Stromal cell of bone marrow (primary cell): ENCODE measurements at places on chromosomes 16 and 17.

GRCh38 chr17:28760601-28761562 is 17.1 kb downstream of the TRAF4 start:
- DNase-seq = no peak

DNA sequence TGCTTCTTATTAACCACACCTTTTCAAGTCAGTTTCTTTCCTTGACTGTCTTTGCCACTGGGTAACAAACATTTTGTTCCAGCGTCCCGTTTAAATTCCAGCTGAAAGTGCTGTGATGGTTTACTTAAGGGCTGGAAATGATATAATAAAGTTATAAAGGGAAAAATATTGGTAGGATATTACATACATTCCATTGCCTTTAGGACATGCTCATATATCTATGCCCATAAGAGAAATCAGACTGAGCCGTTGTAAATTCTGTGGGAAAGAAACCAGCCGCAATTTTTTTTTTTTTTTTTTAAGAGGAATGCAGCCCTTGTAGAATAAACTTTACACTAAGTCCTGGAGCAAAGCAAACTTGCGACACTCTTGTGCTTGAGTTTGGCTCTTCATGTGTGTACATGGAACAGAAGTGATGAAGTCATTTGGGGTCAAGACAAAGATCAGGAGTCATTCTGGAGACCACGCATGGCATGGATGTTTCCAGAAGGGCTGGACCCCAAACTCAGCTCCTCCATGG is 210.9 kb downstream of the XYLT1 start:
- no peak for DNase-seq

- DNase-seq = no peak
Observed at GRCh38 chr16:57335366-57335765, 23.2 kb upstream of the CCL22 start.

DNA sequence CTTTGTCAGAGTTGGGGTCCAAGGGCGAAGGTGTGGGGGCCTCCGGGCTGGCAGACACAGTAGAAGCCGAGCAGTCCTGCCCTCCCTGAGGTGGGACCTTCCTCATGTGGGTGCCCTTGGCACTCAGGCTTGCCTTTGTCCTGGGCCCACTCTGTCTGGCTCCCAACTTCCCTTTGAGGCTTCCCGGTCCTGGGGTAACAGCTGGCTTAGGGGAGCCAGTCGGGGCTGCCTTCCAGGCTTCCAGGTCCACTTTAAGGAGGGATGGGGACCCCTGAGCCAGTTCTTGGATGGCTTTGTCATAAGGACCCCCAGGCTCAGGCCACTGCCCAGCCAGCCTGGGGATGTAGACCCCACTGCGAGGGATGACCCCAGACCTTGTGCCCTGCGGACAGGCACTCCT is 7.8 kb downstream of the GAS2L2 start:
- DNase-seq = no peak

GRCh38 chr16:89600427-89600826 is 13.0 kb upstream of the DPEP1 start:
- DNase-seq = no peak

DNA sequence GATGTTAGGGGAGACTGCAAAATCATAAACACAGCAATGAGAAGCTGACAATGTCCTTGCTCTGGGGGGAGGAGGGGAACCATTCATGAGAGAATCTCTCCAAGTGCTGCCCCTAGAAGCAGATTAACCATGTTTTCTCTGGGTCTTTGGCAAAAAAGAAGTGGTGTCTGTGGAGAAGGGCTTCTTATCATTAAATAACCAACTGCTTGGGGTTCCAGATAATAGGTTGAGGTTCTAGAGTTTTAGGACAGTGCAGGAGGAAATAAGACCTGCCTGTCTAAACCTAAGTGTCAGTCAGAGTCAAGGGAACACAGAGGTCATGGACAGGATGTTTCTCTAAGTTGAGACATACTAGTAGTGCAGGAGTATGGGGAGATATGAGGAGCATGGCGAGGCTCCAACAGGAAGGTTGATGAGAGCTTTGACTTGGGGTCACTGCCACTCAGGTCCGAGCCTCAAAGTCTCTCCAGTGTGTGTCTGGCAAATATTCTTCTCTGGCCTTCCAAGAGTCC is 5.1 kb upstream of the ANKS4B start:
- no peak for DNase-seq

- no peak for DNase-seq
Observed at GRCh38 chr16:10608687-10609401, 28.4 kb upstream of the EMP2 start.

- DNase-seq = no peak
Observed at GRCh38 chr17:76588182-76588581, 2.5 kb upstream of the ST6GALNAC2 start.

DNA sequence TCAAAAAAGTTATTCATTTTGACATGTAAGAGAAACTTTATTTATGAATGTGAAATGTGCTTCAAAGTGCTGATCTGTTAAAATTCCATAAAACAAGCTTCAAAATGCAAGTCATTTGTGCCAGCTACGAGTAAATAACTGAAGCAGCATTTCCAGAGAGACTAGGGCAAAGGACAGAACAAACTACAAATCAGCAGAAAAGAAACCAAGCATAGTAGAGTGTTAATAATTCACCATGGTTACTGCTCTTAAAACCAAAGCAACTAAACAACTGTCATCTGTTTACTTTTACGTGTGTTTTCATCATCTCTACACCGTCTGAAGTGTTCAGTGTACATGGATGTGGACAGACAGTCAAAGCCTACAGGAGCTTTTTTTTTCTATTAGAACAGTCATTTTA is 1.6 kb upstream of the ASPA start:
- DNase-seq = peak; percentile 6

- no peak for DNase-seq
Observed at GRCh38 chr17:11730747-11731146, 132.5 kb downstream of the DNAH9 start.

DNA sequence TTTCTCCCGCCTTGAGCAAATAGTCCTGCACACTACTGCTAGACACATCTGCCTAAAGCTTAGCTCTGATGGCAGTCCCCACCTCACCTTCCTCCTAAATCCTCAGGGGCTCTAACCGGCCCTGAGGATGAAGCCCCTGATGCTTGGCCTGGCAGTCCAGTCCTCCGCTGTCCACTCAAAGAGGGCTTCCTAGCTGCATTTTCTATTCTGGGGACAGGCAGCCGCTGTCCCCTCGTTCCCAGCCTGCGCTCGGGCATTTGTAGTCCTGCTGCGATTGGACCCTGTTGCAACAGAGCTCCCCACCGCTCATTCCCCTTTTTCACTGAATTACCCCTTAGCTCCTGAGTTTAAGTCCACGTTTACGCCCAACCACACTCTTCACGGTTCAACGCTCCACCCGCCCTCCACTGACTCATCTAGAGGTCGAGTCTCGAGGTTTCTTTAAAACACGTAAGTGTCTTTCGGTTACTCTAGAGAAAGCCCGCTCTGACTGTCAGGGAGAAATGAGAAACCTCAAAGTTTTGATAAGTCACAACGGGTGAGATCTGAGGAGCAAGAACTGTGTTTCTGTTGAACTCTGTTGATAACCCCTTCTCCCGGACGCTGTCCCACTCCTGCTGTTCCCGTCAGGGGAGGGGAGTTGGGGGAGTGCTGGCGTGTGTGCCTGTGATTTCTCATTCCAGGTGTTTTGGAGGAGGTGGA is 4.5 kb downstream of the CCR7 start:
- DNase-seq = peak; percentile 61

- DNase-seq = no peak
Observed at GRCh38 chr17:75115555-75115954, 5.8 kb downstream of the ARMC7 start.

DNA sequence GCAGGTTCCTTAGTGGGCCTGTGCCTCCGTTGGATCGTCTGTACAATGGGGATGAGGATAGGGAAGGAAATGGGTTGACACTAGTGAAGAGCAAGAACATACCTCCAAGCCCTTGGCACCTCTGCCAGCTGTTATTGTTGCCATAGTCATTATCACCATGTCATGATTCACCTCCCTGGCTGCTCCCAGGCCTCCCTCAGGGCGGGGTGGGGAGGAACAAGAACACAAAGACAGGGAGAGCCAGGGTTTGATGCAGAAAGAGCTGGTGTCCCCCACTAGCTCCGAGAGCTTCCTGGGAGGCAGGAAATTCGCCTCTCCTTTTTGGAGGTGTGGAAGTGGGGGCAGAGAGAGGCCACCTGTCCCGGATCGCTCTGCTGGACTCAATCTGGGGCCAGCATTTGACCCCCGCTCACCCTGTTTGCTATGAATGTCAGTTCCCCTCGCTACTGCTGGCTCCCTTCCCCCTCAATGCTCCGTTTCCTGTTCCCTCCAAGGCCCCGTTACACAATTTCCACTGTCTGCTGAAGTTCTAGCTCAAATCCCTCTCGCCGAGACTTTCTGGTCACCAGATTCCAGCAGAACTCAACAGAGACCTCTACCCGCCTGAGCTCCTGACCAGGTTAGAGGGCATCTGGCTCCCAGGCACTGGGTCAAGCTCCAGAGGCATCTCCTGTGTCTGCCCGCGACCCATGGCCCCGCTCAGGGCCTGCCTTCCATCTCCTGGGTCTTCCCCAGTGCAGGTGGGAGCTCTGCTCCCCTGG is 9.1 kb downstream of the TIMP2 start:
- DNase-seq = no peak

GRCh38 chr16:84687715-84688114 is 12.1 kb upstream of the USP10 start:
- peak; percentile 89 for DNase-seq

GRCh38 chr17:71793518-71793917 is 327.3 kb upstream of the SOX9 start:
- DNase-seq = no peak

- DNase-seq = no peak
Observed at GRCh38 chr17:28327709-28328108, 7.6 kb downstream of the IFT20 start.

DNA sequence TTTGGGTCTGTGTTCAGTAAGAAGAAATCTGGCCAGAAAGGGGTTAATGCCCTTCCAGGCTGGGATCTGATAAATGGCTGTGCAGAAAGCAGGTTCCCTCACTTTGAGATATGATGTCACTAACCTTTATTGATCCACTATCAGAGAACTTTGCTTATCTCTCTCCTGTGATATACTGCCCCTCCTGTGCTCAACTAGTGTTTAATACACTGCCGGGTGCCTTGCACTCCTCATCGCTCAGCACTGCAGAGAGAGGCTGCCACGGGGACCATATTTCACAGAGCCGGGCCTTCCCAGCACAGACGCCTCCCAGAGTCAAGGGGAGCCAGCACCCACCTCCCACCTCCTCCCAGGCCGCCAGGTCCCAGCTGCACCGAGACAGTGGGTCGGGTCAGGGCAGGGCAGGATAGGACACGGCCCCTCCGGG is 20.2 kb downstream of the ZFHX3 start:
- DNase-seq = no peak
